ENCODE measurements at places on chromosomes 11 and 22.

DNA sequence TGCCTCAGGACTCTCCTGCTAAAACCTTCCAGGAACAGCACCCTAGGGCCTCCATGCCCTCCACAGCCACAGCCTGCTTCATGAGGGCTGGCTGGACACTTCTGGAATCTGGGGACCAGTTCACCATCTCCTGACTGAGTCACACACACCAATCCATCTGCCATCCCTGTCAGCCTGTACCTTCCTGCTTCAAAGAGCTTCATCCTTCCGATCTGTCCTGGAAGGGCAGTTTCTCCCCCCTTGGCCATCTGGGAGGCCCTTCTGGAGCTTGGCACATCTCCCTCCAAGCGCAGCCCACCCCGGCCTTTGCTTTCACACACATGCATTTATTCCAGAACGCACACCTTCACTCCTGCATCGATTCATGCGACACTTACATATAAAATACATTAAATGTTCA lies 13.0 kb downstream of the APBB1 start:
- DNase-seq: no peak

- no peak for DNase-seq
These were observed 942.5 kb downstream of the JRKL start for GRCh38 chr11:97332271-97332670.

GRCh38 chr11:76214968-76215548 lies 8.8 kb upstream of the WNT11 start:
- DNase-seq: no peak

DNA sequence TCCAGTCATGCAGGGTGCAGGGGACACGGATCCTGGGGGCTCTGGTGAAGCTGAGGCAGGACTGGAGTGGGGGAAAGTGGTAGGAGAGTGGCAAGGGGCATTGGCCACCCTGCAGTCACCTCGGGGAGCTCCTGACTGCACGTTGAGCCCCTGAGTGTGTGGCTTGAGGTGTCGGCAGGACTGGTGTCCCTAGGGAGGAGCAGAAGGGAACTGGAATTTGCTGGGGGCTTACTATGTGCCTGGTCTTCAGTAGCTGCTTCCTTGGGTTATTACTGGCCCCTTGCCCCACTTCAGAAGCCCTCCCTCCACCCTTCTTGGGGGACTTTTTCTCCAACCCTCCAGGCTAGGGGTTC lies 31.5 kb downstream of the IFT27 start:
- DNase-seq: no peak

GRCh38 chr11:9680028-9680427 lies 16.2 kb downstream of the SWAP70 start:
- DNase-seq: no peak

- DNase-seq: no peak
These were observed 7.2 kb downstream of the WT1 start for GRCh38 chr11:32427935-32428664.

GRCh38 chr22:48369789-48370507 lies 1457.7 kb downstream of the BRD1 start:
- no peak for DNase-seq

GRCh38 chr22:26905076-26905475 lies 247.7 kb downstream of the MIAT start:
- DNase-seq: no peak

- DNase-seq: no peak
These were observed 84.7 kb downstream of the ABTB2 start for GRCh38 chr11:34273099-34273498.

GRCh38 chr11:98107736-98108135 lies 913.0 kb upstream of the CNTN5 start:
- no peak for DNase-seq

- no peak for DNase-seq
These were observed 27.9 kb upstream of the SUSD2 start for GRCh38 chr22:24153353-24153752.

DNA sequence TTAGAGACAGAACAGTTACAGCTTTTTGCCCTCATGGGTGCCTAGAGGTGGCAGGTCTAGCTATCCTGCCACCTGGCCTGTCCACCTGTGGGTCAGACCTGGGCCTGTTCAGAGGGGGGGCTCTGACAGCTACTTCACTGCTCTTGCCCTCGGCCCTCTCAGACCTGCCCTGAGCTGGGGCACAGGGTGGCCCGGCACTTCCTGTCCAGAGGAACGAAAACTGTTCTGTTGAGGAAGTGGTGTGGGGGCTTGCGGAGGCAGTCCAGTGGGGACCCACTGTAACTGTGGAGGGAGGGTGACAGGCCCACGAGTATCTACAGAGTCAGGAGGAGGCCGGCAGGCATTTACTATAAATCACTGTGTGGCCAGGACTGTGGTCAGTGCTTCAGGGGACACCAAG lies 16.2 kb downstream of the TESMIN start:
- no peak for DNase-seq

DNA sequence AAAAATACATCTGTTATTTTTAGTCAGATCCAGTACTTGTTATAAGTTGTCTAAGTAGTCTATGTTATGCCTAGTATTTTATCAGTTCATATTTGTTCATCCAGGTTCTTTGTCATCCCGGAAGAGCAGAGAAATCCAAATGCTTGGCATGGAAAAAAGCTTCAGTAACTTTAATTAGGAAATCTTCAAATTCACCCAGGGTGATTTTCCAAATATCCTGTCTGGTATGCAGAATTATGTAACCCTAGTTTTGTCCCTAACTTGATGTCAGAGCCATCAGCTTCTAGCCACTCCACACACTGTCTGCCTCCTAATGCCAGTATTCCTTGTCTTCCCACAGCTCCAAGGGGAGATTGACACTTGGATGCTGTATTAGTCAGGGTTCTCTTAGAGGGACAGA lies 216.2 kb downstream of the ARHGAP42 start:
- DNase-seq: no peak
